Neural crest cell (in vitro differentiated cells): ENCODE measurements at places on chromosomes 6 and 20. TPM values are rescaled to one million over a fixed set of nuclear protein-coding genes. Genes with fewer than 3 reads are reported as not detected.

GPSM3 gene
- 7.3 and 8.0 TPM in 2 replicates for total RNA-seq

POPDC3 gene
- 0.77 and 0.86 TPM in 2 replicates for total RNA-seq

LY6G6F gene
- not detected in 2 replicates for total RNA-seq

SPATS1 gene
- not detected in 2 replicates for total RNA-seq

MYL9 gene
- total RNA-seq, result 19.7 and 19.8 TPM in 2 replicates

PXT1 gene
- total RNA-seq, result 0.14 TPM in 1 of 2 replicates, not detected in the other

ARFGEF3 gene
- 0.23 and 0.30 TPM in 2 replicates for total RNA-seq

CPXM1 gene
- 200 and 218 TPM in 2 replicates for total RNA-seq

MYMX gene
- not detected in 2 replicates for total RNA-seq

MBOAT1 gene
- total RNA-seq, result 11.4 and 12.0 TPM in 2 replicates

CITED2 gene
- 122 and 126 TPM in 2 replicates for total RNA-seq

GRCh38 chr6:16985513-16986284 is 116.2 kb upstream of the STMND1 start:
- DNase-seq, result no peak

GRCh38 chr20:60884277-60884676 is 367.8 kb upstream of the CDH4 start:
- no peak for DNase-seq

- peak; percentile 9 for DNase-seq
Measured at GRCh38 chr6:2505624-2506023, 245.1 kb downstream of the MYLK4 start.

DNA sequence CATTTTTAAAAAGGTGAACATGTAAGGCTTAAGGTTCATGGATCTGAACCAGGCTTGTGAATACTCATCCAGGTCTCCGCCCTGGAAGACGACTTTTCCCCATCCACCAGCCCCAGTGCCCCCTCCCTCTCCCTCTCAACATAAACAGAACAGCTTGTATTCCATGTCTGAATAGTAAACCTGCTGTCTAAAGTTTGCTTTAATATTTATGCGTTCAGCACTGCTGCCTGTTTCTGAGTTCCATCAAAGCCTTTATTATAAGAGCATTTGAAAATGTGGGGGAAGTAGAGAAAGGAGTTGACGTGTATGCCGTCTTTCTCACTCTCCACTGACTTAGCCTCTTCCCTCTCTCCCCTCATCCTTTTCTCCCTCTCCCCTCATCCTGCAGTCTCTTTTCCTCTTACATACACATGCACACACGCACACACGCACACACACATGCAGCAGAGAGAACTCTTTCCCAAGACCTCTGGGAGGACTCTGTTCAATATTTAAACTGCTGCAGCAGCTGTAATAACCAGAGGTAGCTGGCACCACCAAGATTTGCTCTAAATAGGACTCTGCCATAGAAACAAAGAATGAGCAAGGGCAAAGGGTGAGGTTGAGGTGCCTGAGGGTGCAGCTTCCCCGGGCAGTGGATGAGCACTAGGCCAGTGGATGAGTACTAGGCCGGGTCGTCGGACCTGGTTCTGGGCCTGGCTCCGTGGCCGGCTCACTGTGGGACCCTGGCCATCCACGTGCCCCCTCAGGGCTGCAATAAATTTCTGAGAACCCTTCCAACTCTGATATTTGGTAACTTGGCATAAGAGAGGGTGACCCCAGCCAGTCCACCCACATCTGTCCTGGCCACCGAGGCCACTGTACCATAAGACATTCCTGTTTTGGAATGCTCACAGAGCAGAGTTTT is 35.4 kb upstream of the VSTM2L start:
- DNase-seq, result no peak

DNA sequence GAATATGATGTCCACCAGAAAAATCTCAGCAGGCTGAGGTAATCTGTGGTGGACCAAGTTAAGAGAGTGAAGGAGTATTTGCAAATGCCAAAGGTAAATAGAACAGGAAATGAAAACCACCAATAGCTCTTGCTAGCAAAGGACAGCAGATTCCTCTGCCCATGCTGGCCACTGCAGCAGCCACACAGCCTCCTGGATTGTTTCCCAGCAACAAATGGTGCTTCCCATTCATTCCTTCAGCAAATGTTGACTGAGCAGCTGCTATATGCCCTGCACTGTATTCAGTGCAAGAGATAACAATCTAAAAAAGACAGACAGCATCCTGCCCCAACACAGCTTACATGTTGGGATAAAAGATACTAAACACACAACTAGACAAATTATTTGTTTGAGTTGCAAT is 11.0 kb downstream of the ROS1 start:
- no peak for DNase-seq

DNA sequence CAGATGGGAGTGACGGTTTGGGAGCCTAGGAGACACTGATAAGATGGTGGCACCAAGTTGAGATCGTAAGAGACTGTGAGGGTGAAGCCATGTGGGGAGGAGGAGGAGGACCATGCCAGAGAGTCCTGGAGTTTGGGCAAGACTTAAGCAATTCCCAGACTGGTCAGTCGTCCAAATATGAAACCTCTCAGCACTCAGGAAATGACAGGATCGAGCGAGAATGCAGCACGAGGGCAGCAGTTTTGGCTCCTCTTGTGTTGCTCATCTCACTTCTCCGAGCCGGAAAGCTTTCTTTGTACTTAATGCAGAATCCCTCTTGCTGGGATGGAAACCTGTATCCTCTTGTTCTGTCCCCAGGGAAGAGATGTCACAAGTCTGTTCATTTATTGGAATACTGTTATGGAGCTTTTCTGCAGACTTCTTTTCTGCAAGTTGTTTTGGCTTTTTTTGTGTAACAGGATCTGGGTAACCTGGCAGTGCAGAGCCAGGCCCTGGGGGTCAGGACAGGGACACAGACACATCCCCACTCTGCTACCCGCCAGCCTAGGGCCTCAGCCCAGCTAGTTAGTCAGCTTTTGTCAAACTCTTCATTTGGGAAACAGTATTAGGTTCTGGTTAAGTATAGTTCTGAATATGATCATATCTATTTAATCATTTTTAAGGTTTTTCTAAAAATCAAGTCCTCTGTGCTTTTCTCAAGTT is 34.3 kb downstream of the FNDC1 start:
- DNase-seq, result no peak

DNA sequence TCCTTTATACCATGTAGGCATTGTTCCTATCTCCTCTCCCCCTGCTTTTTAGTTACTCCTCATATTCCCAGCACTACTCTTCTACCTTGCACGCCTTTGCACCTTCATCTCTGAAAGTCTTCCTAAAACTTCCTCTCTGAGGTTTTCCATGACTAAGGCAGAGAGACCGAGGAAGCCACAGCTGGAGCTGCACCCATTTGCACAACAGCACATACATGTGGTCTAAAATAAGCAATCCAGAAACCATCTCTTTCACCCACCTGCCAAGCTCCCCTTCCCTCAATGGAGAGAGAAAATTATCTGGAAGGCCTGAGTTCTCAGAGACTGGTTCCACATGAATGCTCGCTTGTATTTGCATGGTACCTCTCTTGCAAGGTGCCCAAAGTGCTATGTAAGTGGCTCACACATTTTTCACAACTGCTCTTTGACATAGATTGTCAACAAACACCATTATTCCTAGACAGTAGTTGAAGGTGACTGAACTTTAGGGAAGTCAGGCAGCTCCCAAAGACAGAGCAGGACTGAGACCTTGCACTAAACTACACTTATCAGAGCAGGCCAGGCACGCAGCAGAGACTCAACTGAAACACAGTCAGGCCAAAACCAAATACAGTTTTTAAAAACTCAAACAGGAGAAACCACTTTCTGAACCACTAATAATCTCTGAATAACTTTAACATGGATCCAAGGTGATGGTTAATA is 313.2 kb downstream of the TFAP2A start:
- no peak for DNase-seq

- DNase-seq, result no peak
Measured at GRCh38 chr20:6783752-6784151, 16.3 kb downstream of the BMP2 start.

DNA sequence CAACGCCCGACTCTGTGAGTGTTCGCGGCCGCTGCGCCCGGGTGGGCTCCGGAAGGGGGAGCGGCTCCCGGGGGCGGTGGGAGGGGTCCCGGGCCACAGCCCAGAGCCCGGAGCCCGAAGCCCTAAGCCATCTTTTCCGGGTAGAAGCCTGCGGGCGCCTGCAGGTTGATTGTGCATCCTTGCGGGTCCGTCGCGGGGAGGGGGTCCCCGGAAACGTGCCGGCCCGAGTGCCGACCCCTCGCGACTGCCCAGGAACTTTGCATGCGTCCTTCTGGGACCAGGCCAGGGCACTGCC is 413 bp downstream of the PTPRA start:
- DNase-seq, result peak; percentile 61

- no peak for DNase-seq
Measured at GRCh38 chr20:35947489-35947888, 6.8 kb downstream of the SCAND1 start.

- no peak for DNase-seq
Measured at GRCh38 chr6:109103942-109104341, 8.6 kb downstream of the CEP57L1 start.

GRCh38 chr6:149717588-149718458 is at the start of gene LATS1:
TSS of gene LATS1 (minus strand) at chr6:149718101. CDS start at chr6:149702126, 15,975 bp downstream.
- peak; percentile 90 for DNase-seq

- no peak for DNase-seq
Measured at GRCh38 chr6:40671001-40671693, 84.0 kb upstream of the LRFN2 start.

DNA sequence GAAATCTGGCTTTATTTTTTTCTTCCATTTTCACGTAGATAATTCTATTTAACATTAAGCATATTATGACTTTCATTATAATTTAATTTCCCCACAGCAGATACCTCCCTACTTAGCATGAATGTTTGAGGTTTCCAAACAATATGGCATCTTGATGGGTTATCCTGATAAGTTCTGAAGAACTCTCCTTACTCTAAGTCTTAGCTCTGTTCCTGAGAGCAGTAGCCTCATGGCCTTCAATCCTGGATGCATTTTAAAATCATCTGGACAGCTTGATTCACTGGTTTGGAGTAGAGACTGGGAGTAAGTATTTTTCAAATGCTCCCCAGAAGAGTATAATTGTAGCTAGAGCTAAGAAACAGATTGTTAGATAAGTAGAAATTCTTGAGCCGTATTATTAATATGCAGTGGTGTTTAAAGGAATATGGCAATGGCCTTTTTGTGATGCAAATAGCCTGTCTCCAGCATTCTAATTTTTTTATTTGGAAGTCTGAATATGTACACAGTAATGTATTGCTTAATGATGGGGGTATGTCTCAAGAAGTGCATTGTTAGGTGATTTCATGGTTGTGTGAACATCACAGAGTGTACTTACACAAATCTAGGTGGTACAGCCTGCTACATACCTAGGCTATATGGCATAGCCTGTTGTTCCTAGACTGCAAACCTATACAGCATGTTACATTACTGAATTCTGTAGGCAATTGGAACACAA is 110.5 kb upstream of the EEF1E1 start:
- DNase-seq, result no peak

GRCh38 chr20:4074877-4075455 is 59.6 kb upstream of the RNF24 start:
- no peak for DNase-seq

GRCh38 chr6:31581434-31582229 is 592 bp downstream of the LTB start:
- DNase-seq, result no peak

GRCh38 chr20:45465491-45466266 is 3.9 kb upstream of the WFDC2 start:
- no peak for DNase-seq

- no peak for DNase-seq
Measured at GRCh38 chr20:23375827-23376226, 13.8 kb downstream of the GZF1 start.

DNA sequence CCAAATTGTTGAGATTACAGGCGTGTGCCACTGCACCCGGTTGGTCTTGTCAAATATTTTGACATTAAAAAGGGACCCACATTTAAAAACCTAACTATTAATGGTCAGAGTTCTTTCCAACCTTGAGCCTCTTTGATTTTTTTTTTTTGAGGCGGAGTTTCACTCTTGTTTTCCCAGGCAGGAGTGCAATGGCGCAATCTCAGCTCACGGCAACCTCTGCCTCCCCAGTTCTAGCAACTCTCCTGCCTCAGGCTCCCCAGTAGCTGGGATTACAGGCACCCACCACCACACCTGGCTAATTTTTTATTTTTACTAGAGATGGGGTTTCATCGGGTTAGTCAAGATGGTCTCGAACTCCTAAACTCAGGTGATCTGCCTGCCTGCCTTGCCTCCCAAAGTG is 31.3 kb downstream of the CTNNBL1 start:
- no peak for DNase-seq

- DNase-seq, result no peak
Measured at GRCh38 chr6:56491606-56492328, 150.9 kb downstream of the DST start.

DNA sequence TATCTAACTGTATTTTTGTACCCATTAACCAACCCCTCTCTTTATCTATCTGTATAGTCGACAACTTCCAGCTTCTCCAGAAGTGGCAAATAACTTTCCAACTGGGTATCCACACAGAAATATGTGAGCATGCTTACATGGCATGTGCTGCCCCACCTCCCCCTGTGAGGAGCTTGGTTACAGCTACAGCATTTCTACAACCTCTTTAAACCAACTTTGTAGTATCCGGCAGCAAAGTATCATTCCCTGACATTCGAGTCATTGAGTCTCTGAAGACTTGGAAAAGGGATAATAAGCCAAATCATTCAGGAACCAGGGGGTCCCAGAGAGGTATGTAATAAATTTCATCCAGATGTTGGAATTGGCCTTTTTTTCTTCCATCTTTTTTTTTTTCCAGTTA is 48.2 kb upstream of the ASIP start:
- no peak for DNase-seq

- DNase-seq, result no peak
Measured at GRCh38 chr20:8946036-8946940, 122.6 kb upstream of the PLCB4 start.

GRCh38 chr6:68911334-68911733 is 276.3 kb downstream of the ADGRB3 start:
- DNase-seq, result no peak

GRCh38 chr6:120248451-120248850 is 898.9 kb upstream of the MAN1A1 start:
- DNase-seq, result no peak

DNA sequence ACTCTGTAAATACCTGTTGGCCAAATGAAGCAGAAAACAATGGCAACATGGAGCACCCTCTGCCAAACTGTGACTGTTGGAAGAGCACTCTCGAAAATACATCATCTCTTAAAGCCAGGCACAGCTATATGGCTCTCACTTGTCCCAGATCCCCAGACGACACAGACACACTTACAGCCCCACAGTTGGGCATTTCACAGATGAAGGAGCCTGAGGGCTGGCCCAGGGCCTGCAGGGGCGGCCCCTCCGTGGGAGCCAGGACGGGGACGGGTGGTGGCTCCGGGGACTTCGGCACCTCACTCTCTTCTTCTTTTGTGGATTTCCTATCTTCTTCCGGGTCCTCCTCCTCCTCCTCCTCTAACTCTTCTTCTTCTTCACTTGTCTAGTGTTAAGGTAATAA is 18.4 kb upstream of the MRPS10 start:
- DNase-seq, result no peak

- no peak for DNase-seq
Measured at GRCh38 chr20:51190783-51191180, 167.9 kb upstream of the KCNG1 start.

GRCh38 chr20:25204550-25205276 is 9.2 kb downstream of the ENTPD6 start:
- no peak for DNase-seq
